Stimulated activated CD8-positive, alpha-beta memory T cell treated with anti-CD3 and anti-CD28 coated beads, Interleukin-7, amount 100 ng/mL, for 24 hours (primary cell): ENCODE measurements at places on chromosomes 11 and 22.

- no peak for DNase-seq
Observed at GRCh38 chr11:12274558-12275197, 102.7 kb upstream of the PARVA start.

DNA sequence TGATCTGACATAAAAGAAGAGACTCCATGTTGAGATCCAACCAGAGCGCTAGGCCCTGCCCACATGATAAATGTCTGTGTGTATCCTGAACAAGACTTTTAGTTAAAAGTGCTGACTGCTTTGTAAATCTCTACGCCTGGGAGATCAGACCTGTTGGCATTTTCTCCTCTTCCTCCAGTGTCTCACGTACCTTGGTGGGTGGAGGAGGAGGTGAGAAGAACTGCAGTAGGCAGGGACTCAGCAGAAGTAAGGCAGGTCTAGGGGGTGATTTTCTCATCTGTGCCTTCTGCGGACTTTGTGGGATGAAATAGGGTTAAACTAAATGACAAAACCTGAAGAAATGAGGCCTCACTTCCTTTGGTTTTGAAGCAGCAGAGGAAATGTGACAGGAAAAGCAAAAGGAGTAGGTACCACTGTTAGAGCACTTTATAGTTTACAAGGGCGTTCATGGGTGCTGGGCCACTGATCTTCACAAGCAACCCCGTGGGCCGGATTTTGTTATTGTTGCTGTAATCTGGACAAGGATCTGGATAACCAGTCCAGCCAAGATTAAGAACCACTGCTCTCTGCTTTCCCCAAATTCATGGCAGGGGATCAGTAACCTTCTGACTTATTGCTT lies 36.7 kb upstream of the PLET1 start:
- DNase-seq: no peak

DNA sequence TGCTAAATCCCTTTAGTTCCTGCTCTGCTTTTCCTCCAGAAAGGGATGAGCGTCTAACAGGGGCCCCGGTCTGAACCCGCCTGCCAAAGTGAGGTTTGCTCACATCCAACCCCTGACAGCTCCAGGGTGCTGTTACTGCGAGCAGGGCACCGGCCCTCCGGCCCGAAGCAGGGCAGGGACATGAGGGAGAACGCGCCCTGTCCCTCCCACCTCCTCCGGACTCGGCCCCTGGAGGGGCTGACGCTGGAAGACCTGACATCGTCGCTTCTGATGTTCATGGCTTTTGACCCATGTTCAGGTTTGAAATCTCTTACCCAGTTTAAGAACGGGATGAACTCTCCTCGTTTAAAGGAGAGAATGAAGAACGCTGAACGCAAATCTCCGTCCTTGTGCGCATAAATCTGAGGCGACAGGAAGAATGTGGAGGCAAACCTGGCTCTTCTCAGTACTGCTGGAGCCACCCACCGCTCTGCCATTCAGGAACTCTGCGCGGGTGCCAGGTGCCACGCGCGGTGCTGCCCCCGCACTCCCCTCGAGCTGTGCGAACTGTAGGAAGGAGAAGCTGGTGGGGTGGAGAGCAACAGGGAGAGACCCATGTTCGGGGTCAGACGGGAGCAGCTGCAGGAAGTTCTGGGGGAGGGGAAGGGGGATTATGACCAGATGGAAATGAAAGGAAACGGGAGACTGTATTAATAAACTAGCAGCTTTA lies 826 bp upstream of the EEF1G start:
- no peak for DNase-seq

- no peak for DNase-seq
Observed at GRCh38 chr11:119152043-119152442, 3.2 kb downstream of the ABCG4 start.

DNA sequence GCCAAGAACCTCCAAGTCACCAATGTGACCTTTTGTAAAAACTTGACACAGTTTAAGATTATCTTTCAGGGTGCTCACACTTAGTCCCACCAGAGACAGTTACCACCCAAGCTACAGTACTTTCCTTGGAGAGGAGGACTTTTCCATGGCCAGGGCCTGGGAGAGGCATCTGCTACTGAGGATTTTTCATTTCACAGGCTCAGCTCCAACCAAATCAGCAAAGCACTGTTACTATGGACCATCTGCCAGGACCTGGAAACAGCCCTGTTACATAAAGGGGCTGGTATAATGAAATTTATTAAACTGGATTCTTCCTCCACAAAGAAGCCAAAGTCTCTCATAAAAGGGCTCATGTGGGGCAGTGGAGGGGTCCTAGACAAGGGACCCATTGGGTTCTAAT lies 38.6 kb downstream of the SERGEF start:
- DNase-seq: no peak

DNA sequence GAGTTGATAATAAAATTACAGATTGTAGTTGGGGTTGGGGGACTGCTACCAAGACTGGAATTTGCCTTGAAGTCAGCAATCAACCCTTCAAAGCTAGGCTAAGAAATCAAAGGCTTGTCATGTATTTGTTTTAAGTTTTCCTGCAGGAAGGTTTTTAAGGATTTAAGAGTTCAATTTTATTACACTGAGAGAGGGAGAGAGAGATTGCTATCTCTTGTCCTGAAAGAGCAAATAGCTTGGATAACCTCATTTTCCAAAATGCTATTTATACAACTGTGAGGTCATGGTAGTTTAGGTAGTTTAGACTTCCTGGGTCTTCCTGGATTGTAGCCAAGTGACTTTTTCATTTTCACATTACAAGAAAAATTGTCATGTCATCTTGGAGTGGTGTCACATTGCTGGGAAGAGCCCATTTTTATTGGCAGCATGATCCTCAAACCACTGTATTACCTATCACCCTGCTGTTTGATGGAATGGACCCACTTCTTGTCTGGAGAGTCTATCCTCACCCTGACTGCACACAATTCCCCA lies 10.1 kb upstream of the PRSS23 start:
- DNase-seq: no peak

- no peak for DNase-seq
Observed at GRCh38 chr11:75195167-75195962, 44.5 kb downstream of the SLCO2B1 start.

DNA sequence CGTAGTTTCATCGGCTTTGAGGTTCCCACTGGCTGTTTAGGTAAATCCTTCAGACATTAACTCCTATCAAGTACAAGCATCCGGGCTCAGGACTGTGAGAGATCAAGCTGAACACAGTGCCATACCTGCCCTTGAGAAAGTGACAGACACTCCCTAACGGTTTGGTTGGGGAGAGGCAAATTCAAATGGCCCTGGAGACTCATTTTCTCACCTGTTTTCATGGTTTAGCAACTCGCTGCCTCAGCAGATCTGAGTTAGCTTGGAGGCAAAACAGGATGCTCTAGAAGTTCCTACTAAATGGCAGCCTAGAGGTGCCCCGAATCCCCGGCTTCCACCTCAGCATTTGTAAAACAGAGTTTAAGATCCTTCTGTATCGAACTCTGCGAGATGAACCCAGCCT lies 3.6 kb upstream of the FBXO3 start:
- no peak for DNase-seq

- DNase-seq: no peak
Observed at GRCh38 chr22:46613606-46614021, 6.6 kb upstream of the GRAMD4 start.
